Natural killer cell treated with Interleukin-12 subunit alpha and Interleukin-12 subunit beta and Interleukin-15 and Interleukin-18, amount 100 ng/mL, for 72 hours (primary cell): ENCODE measurements at places on chromosomes 7 and 10. TPM values are rescaled to one million over a fixed set of nuclear protein-coding genes. Genes with fewer than 3 reads are reported as not detected.
A peak's percentile ranks its signal among the peaks of the same experiment; 100 is the strongest.

TUBB8 gene
- total RNA-seq = not detected

DNA sequence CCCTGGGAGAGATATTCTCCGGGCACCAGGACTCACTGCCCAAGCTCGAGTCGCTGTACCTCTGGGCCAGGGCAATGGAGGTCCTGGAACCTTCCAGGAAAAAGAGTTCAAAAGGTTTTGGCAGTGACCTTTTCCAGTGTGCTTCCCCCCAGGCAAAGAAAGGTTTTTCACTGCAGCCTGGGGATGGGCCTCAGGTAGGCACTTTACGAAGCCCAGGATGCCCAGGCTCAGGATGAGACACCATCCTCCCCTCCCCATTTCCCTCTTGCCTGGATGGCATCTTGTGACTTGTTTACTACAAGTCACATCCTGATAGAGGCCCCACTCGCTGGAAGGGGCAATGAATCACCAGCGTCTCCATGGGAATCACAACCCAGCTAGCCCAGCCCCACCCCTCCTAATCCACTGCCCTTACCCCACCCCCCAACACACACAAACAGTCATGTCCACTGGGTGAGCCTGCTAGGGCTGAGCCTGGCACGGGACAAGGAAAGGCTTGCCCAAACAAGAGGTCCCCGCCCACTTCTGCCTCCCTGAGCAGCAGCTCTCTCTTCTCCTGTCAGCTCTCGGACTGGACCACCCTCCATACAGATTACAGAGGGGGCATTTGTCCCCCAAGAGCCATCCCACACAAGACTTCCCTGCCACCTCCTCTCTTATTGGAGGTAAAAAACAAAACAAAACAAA is 93.8 kb upstream of the SMNDC1 start:
- H3K27ac ChIP-seq = peak overlapping the region; percentile 29
- peaks cover 55% of the 10 kb centered on the region for H3K4me1 ChIP-seq
- no peak overlapping the region for H3K4me3 ChIP-seq
- H3K36me3 ChIP-seq = no peaks in the 10 kb centered on the region

DNA sequence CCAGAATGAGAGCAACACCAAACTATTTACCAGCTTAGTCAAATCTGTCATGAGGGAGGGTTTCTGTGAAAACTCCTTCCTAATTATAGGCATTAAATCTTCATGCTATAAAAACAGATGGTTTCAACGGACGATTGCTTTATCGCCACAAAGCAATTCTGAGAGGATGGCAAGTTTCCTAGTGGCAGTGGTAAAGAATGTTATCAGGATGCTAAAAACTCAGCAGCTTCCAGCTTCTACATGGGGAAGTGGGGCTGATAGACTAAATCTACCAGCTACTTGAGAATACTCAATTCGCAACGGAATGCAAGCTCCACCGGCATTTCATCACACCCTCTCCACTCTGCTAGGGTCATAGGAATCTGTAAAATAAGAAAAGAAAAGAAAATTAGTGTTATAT is 41.8 kb downstream of the JCAD start:
- H3K4me3 ChIP-seq = no peak overlapping the region
- H3K4me1 ChIP-seq = peaks cover 5% of the 10 kb centered on the region
- H3K27ac ChIP-seq = no peak overlapping the region
- no peak for DNase-seq
- peaks cover 42% of the 10 kb centered on the region for H3K27me3 ChIP-seq

DNA sequence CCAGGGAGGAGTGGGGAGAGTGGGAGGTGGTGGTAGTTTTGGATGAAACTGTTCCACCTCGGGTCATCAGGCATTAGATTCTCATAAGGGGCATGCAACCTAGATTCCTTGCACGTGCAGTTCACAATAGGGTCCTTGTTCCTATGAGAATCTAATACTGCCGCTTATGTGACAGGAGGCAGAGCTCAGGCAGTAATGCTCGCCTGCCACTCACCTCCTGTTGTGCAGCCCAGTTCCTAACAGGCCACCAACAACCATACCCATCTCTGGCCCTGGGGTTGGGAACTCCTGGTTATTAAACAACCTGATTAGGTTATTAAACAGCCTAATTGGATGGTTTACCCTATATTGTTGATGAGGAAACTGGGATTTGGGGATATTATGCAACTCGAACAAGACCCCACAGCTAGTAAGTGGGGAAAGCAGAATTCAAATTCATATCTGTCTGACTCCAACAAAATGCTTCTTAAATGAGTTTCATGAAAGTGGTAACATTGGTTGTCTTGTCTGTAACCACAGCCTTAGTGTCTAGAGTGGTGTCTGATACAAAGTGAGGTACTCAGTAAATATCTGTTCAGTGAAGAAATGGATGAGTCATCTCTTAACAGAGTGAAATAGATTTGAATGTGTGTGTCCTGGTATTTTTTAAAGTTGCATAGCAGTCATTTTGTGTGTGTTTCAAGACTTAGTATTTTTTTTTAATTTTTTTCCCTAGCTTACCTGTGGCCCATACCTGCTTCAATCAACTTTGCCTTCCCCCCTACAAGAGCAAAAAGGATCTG is 101.6 kb downstream of the HECTD2 start:
- no peaks in the 10 kb centered on the region for H3K27me3 ChIP-seq
- H3K4me1 ChIP-seq = no peaks in the 10 kb centered on the region
- H3K4me3 ChIP-seq = no peak overlapping the region
- no peak for DNase-seq

DNA sequence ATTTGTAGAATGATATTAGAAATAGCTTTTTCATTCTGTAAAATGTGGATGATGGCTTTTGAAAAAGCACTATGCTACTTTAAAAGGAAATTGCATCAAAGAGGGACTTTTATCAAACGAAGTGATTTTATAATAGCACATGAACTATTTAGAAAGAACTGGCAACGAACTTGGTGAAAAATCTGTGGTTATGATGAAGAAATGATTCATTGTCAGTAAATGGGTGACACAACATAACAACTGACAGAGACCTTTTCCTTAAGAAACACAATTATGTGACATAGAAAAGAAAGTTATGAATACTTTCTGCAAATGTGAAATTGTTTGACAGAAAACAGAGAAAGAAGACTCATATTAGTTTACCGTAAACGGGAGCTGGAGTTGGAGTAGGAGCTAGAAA is 60.7 kb upstream of the LAMB4 start:
- no peak for DNase-seq
- peaks cover 2% of the 10 kb centered on the region for H3K27me3 ChIP-seq
- H3K4me3 ChIP-seq = no peak overlapping the region
- H3K4me1 ChIP-seq = no peaks in the 10 kb centered on the region
- no peak overlapping the region for H3K27ac ChIP-seq

DNA sequence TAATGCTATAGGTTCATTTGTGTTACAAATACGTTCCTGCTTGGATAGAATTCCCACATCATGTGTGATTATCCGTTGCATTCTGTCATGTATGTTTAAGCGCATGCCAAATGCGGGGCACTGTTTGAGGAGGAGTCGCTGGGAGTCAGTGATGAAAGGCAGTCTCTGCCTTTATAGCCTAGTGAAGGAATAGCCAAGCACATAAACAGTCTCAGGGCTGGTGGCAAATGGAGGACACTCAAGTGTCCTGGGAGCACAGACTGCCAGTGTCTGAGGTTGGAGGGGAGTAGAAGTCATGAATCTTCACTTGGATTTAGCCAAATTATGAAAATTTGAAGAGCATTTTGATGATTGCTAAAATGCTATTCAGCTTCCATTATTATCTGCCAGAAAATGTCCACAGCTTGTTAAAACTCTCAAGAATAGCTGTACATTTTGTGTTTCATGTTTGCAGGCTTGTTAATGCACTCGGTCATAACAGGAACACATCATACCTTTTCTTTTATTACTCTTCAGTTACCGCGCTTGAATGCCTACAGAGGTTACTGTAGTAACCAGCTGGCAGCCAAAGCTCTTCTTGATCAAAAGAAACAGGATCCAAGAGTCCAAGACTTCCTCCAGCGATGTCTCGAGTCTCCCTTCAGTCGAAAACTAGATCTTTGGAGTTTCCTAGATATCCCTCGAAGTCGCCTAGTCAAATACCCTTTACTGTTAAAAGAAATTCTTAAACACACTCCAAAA is 41.6 kb downstream of the NET1 start:
- no peak overlapping the region for H3K4me3 ChIP-seq
- H3K27me3 ChIP-seq = no peaks in the 10 kb centered on the region
- H3K27ac ChIP-seq = no peak overlapping the region
- peaks cover 20% of the 10 kb centered on the region for H3K36me3 ChIP-seq

- no peak for DNase-seq
- peaks cover 65% of the 10 kb centered on the region for H3K27me3 ChIP-seq
- peak overlapping the region; percentile 48 for H3K4me3 ChIP-seq
- no peak overlapping the region for H3K27ac ChIP-seq
Measured at GRCh38 chr10:99534939-99535763, 2.4 kb downstream of the NKX2-3 start.

GRCh38 chr7:148303295-148304082 is 287.1 kb upstream of the C7orf33 start:
- H3K4me3 ChIP-seq = no peak overlapping the region
- no peak for DNase-seq
- peaks cover 4% of the 10 kb centered on the region for H3K4me1 ChIP-seq
- H3K27me3 ChIP-seq = no peaks in the 10 kb centered on the region
